GM03348 (cell line): ENCODE measurements at places on chromosomes 11 and 22.

- DNase-seq: no peak
These were observed 17.1 kb upstream of the ADORA2A start for GRCh38 chr22:24410110-24410856.

DNA sequence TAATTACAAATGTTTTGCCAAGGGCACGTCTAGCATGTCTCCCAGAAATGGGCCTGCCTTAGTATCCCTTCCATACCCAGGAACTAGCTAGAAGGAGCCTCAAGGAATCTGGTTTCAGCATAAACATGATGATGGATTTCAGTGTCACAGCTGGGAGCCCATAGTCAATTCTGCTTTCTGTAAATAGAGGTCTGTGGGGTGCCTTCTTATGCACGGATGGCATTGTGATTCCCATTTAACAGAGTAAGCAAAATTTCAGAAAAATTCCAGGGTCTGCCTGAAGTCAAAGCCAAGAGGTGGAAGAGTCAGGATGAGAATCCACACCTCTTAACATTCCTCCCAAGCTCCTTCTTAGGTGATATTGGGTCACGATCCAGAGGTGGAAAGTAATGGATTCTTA is 12.1 kb downstream of the DUSP18 start:
- DNase-seq: no peak

- DNase-seq: no peak
These were observed 10.6 kb upstream of the AIFM3 start for GRCh38 chr22:20956258-20957101.

GRCh38 chr11:19173004-19173689 is 28.6 kb downstream of the CSRP3 start:
- no peak for DNase-seq

DNA sequence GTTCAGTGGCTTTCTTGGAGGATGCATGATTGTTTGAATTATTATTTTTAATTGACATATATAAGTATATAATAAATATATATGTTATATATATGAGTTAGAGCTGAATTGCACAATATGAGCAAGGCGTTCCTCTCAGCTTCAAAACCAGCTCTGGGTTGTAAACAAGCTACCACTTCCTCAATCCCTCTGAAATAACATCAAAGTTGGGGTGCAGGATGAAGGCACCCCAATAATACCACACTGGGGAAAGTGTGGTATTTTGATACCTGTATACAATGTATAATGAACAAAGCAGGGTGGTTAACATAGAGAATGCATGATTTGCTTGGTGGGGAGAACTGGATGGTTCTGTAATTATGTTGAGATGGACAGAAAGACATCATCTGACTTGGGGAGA is 1.7 kb upstream of the SORL1 start:
- no peak for DNase-seq

- DNase-seq: no peak
These were observed 6.4 kb downstream of the CCND1 start for GRCh38 chr11:69647390-69647748.

DNA sequence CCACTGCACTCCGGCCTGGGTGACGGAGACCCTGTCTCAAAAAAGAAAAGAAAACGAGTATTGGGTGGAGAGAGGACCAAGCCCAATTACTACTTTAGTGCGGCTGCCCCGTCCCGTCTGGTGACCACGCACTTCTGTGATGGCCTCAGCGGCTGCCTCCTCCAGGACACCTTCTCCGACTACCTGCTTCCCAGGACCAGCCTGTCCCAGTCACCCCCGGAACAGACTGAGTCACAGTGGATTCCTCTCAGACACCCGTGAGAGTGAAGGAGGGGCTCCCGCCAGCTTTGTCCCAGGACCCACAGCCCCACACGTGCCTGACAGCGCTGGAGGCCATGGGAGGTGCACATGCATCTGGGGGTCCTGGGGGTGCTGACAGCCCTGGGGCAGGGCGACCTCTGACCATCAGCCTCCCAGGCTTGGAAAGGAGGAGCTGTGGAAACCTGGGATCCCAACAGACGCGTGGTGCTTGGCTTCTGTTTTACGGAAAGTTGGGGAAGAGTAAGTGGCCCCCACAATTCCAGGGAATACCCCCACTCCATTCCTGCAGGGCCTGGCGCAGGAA is 4.8 kb downstream of the DRD4 start:
- no peak for DNase-seq

- peak; percentile 91 for DNase-seq
These were observed 3.1 kb downstream of the CBX6 start for GRCh38 chr22:38868886-38869381.

DNA sequence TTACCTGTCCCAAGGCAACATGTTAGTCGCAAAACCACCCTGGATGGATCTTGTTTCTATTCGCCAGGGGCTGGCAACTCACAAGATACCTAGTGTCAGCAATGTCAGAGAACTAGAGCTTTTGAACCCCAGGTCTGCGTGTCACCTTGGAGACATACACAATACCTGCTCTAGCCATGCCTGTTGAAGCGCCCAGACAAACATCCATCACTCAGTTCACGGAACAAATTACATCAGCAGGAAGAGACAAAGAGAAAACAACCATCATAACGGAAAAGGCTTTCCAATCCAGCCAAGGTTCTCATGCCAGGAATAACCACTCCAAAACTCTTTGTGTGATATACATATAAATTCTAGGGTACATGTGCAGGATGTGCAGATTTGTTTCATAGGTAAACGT is 2.2 kb downstream of the CD59 start:
- no peak for DNase-seq

DNA sequence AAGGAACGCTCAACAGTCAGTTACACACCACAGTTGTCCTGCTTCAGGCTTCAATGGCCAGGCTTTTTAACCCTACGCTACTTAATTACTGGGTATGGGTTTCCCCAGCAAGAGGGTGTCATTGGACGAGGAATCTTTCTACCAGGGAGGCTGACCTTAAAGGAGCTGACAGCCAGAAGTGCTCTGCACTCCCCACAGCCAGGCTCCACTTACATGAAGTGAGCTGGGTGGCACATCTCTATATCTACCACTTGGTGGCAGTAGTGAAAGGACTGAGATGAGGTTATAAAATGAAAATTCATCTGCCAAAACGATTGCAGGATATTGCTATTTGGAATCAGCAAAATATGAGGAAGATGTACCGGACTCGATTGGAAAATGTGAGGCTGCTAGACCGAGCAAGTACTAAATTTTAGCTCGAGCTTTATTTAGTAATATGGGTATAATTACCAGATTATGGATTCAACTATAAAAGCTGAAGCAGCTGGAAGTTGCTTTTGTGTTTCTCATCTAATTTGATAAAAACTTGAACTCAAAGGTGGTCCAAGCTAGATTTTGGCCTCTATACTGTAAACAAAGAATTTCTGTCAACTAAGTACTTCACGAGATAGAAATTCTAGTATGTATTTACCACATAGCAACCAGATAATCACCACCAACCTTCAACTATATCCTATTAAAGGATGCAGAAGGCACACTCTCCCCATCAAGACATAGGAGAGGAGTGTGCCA is 53.9 kb upstream of the CEP126 start:
- peak; percentile 58 for DNase-seq

GRCh38 chr11:119484741-119485605 is 62.0 kb upstream of the THY1 start:
- no peak for DNase-seq

DNA sequence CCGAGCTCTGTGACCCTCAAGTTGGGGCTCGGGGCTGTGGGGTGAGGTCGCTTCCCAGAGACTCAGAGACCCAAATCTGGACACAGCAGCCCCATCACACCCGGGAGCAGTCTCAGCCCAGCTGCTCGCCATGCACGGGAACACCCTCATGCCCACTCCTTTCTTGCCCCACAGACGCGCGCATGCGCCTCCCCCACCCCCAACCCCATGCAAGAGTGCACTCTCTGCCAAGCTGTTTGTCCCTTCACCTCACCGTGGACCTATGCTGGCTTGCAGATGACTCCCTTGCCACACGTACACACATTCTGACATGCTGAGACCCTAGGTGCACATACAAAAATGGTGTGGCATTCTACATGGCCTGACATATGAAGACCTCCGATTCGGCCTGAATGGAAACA is 478 bp upstream of the CD248 start:
- DNase-seq: peak; percentile 74

DNA sequence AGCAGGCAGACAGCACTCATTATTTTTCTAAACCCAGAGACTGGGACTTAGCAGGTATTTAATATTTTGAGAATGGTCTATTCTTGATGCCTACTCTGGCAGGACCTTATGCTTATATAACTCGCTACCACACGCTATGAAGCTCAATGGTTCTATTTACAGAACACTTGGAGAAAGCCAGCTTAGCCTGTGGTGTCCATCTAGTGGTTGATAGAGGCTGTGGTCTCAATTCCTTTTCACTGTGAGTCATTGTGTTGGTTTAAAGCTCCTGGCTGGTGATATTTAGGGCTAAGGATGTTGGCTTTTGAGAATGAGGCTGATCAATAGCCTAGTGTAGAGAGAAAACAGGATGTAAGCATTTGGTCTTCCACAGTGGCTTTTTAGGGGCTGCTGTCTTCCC is 206.4 kb downstream of the DBX1 start:
- DNase-seq: peak; percentile 76

DNA sequence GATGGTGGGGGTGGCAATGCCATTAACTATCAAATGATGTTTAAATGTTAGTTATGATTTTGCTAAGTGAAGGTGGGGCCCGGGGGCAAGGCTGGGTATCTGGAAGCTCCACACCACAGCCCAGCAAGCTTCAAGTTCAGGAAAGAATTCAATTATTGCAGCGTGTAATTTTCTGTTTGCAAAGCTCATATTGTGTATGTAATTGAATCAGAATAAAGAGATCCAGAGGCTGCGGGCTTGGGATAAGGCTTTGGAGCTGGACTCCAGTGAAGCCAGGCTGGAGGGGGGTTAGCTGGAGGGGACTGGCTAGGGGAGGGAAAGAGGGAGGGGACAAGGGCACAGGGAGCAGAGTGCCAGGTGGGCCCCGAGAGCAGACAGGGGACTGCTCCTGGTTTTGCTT is 557.1 kb upstream of the CADM1 start:
- DNase-seq: no peak

DNA sequence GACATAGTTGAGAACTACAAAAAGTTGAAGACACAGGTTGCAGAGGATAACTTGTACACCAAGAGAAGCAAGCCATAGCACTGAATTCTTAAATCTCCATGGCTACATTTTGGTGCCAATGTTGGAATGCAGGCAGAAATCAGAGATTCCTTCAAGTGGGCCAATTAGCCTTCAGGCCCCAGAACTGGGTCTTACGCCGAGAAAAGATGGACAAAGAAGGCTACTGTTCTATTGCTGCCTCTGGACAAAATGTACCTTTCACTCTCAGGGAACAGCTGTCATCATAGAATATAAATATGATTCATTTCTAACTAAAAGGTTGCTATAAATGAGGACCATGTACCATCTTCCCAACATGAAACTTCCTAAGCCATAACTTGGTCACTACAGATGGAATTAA is 13.7 kb downstream of the TMEM216 start:
- no peak for DNase-seq

GRCh38 chr22:42272431-42272999 is 2.1 kb upstream of the TCF20 start:
- no peak for DNase-seq

GRCh38 chr11:126824035-126824607 is 176.4 kb downstream of the KIRREL3 start:
- no peak for DNase-seq

DNA sequence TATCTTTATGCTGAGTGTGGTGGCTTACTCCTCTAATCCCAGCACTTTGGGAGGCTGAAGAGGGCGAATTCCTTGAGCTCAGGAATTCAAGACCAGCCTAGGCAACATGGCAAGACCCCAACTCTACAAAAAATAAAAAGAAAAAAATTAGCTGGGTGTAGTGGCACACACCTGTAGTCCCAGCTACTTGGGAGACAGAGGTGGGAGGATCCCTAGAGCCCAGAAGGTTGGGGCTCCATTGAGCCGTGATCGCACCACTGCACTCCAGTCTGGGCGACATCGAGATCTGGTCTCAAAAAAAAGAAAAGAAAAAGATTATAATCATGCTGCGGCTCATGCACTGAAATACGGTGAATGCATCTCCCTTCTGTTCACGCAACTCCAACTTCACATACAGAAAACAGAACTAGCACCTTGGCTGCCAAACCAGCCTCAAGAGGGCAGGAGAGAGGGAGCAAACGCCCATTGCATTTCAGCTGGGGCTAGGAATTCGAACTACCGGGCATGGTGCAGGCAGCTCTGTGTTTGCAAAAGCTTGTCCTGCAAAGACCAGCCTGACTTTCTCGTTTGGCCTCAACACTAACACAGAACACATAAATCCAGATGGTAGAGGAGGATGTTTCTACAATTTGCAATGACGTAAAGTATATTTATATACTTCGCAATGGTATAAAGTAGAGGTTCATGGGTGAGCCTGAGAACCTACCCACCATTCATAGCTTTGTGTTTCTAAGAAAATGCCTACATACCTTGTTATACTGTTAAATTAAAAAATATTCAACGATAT is 6.3 kb upstream of the SYNGR1 start:
- DNase-seq: peak; percentile 82

- DNase-seq: peak; percentile 4
These were observed 492.7 kb downstream of the BRD1 start for GRCh38 chr22:49334976-49335375.

DNA sequence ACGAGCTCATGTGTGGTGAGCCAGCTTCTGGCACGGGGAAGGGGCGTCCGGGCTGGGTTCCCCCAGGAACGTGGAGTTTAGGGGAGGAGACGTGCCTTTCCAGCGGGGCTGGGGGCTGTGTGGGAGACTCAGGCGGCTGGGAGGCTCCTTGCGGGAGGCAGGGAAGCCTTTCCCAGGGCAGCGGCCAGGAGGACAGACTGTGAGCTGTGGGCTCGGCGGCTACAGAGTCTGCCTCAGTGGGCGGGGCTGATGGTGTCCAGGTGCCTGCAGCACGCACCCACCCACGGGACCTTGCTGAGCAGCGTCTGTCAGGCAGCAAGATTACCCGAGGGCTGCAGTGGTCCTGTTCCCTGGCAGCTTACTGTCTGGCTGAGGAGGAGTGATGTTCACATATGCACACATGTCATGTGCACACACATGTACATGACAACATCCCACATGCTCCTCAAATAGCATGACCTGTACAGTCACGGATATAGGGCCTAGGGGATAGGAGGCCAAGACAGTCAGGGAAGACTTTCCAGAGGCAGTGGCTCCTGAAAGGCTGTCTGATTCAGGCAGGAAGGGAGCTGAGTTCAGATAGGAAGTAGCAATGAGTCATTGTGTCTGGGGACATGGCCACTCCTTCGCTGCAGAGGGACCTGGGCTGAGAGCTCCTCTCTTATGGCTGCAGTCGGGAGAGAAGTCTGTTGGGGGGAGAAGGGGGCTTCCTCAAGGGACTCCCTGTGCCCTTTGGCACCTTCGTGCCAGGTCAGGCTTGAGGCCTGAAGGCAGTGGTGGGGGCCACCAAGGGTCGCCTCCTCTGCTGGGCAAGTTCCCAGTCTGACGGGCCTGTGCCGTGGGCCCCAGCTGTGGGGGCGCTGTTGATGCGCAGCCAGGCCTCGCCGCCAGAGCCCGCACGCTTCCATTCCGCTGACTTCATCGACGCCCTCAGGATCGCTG is 23.3 kb upstream of the PPP6R3 start:
- peak; percentile 87 for DNase-seq
